Vagina (tissue), 2 donors: ENCODE measurements at places on chromosomes 6 and 20. TPM values are rescaled to one million over a fixed set of nuclear protein-coding genes. Genes with fewer than 3 reads are reported as not detected.

- no peaks in the 10 kb centered on the region for H3K4me1 ChIP-seq
- H3K36me3 ChIP-seq, result no peaks in the 10 kb centered on the region
- H3K27me3 ChIP-seq, result no peaks in the 10 kb centered on the region
- no peak for DNase-seq
- H3K4me3 ChIP-seq, result no peak overlapping the region
- H3K27ac ChIP-seq, result no peak overlapping the region
These were observed 355.1 kb downstream of the EPM2A start for GRCh38 chr6:145380186-145380585.

GRCh38 chr6:56934876-56935275 is 20.0 kb upstream of the BEND6 start:
- H3K4me3 ChIP-seq, result no peak overlapping the region
- H3K27ac ChIP-seq, result no peak overlapping the region
- H3K4me1 ChIP-seq, result no peaks in the 10 kb centered on the region
- no peaks in the 10 kb centered on the region for H3K36me3 ChIP-seq

- no peaks in the 10 kb centered on the region for H3K36me3 ChIP-seq
- H3K27ac ChIP-seq, result no peak overlapping the region
- H3K4me1 ChIP-seq, result peaks cover 11% of the 10 kb centered on the region
These were observed 197.8 kb downstream of the UST start for GRCh38 chr6:148944608-148945007.

DNA sequence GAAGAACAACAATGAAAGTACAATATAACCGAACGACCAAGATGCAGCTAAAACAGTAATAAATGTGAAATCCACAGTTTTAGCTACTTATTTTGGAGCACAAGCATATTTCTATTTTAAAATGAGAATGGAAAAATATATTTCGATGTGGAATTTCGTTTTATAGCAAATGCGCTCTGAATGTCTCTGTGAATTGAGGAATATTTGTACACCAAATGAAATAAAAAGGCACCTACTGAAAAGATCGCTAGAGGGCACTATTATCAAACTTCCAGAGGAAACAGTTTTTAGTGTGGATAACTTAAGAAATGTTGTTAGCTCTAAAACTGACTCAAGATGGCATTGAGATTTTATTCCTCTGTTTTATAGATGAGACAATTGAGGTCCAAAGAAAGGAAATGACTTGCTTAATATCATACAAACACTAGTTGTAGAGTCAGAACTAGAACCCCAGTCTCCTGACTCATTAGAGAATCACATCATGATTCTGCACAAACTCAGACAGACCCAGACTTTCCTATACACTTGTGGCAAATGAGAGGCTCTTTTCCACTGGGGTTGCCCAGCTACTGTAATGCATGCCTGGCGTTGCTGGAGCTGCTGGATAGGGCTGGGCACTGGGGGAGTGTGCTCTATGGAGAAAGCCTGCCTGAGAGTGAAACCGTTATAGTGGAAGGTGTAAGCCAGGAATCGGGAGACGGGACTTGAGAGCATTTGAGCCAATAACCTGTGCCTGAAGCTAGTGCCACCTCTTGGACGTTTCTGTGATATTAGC is 51.9 kb downstream of the GCLC start:
- H3K36me3 ChIP-seq, result no peaks in the 10 kb centered on the region
- no peak overlapping the region for H3K27ac ChIP-seq
- peaks cover 9% of the 10 kb centered on the region for H3K4me1 ChIP-seq

GRCh38 chr20:4665591-4665990 is 56.1 kb upstream of the PRND start:
- DNase-seq, result no peak
- no peaks in the 10 kb centered on the region for H3K27me3 ChIP-seq

DNA sequence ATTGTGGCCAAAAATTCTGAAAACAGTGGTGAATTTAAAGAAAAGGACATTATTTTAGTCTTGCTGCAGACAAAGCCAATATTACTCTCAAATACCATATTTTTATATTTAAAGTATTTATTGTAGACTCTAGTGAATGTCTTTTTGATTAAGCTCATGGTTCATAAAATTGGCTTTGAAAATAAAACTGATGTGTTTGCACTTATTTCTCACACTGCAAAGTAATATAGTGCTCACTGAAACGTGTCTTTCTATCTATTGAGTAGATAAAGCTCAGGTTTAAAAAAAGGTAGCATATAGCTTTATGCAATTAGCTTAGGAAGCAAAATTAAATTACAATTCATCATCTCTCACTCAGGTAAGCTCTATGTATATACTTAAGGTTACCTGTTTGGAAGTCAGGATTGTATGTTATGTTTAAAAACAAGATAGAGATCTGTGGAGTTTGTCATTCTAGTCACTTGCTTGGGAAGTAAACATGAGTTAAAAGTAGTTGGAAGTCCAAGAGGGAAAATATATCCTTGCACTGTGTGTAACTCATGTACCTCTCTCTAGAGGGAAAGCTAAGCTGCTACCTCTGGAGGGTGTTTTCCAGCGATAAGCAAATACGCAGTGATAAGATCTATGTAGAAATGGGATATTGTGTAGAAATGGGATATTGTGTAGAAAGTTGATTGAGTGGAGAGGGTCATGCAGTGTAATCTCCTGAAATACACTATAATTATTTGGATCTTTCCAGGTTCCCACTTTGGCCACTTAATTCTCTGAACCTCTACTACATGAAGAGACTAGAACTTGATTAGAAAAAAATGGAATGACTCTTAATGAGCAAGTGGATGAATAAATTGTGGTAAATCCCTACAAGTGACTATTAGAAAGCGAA is 29.9 kb upstream of the SPTLC3 start:
- no peaks in the 10 kb centered on the region for H3K4me1 ChIP-seq
- H3K27me3 ChIP-seq, result no peaks in the 10 kb centered on the region
- no peaks in the 10 kb centered on the region for H3K36me3 ChIP-seq
- no peak overlapping the region for H3K4me3 ChIP-seq
- H3K27ac ChIP-seq, result no peak overlapping the region

DNA sequence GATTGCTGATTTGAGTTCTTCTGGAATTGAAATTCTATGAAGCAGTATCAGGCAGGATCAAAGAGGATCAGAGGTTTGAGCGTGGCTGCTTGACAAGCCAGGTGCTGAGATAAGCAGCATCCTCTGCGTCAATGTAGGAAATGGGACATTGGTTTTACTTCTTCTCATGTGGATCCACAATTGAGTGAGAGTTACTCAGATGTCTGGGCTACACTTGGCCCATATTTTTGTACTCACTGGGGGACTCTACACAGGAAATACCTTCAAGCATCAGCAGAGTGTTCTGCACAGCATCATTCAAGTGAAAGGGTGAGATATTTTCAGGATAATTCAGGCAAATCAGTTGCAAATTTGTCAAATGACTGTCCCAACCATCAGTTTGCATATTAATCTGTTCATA is 613.9 kb upstream of the ARID1B start:
- DNase-seq, result no peak
- no peak overlapping the region for H3K4me3 ChIP-seq
- no peaks in the 10 kb centered on the region for H3K36me3 ChIP-seq
- H3K4me1 ChIP-seq, result peaks cover 32% of the 10 kb centered on the region
- H3K27ac ChIP-seq, result no peak overlapping the region

GRCh38 chr20:58899512-58899911 is 47.0 kb downstream of the GNAS start:
- H3K4me3 ChIP-seq, result no peak overlapping the region
- no peak overlapping the region for H3K27ac ChIP-seq
- no peak for DNase-seq

GRCh38 chr6:158815379-158815724 is 3.8 kb downstream of the EZR start:
- H3K4me1 ChIP-seq, result peaks cover 62% of the 10 kb centered on the region
- H3K4me3 ChIP-seq, result no peak overlapping the region
- no peaks in the 10 kb centered on the region for H3K27me3 ChIP-seq
- no peaks in the 10 kb centered on the region for H3K36me3 ChIP-seq

DNA sequence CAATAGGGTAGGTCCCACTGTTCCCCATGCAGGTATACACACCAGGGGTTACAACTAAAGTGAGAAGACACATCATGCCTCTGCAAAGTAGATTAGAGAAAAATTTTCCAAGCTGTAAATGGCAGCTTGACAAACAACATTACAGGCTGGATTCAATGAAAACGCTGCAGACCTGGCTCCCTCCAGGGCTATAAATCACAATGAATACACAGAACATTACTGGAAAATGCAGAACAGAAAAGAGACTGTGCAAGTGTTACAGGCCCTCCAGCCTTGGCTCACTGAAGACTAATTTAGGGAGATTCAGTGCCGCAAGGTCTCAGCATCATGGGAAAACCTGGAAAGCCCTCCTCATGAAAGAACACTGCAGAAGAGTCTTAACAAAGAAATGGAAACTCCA is 207.8 kb downstream of the KHDC1L start:
- no peaks in the 10 kb centered on the region for H3K4me1 ChIP-seq
- DNase-seq, result no peak
- no peak overlapping the region for H3K27ac ChIP-seq
- H3K4me3 ChIP-seq, result no peak overlapping the region
- no peaks in the 10 kb centered on the region for H3K27me3 ChIP-seq
- H3K36me3 ChIP-seq, result no peaks in the 10 kb centered on the region

DNA sequence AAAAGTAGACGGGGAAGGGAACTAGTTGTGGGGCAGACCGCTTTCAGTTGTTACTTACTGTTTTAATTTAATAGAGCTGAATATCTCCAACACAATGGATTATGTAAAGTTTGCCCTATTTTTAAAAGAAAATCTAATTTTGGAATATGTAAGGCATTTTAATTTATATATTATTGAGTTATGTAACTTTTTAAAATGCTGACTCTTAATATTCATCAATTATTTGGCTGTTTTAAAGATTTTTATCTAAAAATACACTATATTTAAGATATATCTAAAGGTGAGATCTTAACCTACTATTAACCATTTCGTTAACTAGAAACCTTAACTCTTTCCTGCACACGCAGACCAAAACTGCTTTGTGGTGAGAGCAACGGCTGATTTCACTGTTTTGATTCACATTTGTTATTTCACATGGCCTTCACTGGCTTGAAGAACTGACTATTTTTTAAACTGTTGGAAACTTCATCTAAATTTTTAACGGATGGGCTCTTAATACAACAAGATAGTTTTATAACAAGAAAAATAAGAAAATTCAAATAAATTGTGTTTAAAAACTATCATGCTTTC is 87.9 kb downstream of the HUS1B start:
- no peaks in the 10 kb centered on the region for H3K27me3 ChIP-seq
- no peaks in the 10 kb centered on the region for H3K36me3 ChIP-seq
- no peak overlapping the region for H3K4me3 ChIP-seq

- no peak overlapping the region for H3K4me3 ChIP-seq
- H3K27ac ChIP-seq, result no peak overlapping the region
- H3K27me3 ChIP-seq, result no peaks in the 10 kb centered on the region
- H3K4me1 ChIP-seq, result no peaks in the 10 kb centered on the region
- DNase-seq, result no peak
These were observed 95.5 kb downstream of the PREX1 start for GRCh38 chr20:48732081-48732829.

- H3K36me3 ChIP-seq, result no peaks in the 10 kb centered on the region
- no peak for DNase-seq
- H3K27ac ChIP-seq, result no peak overlapping the region
- no peak overlapping the region for H3K4me3 ChIP-seq
These were observed 150.2 kb downstream of the CDH26 start for GRCh38 chr20:60108397-60108796.

Gene ID4
- 27.7 TPM for total RNA-seq

Gene FAM209B
- total RNA-seq, result not detected

Gene BEND6
- total RNA-seq, result 1.5 TPM

Gene DYNLT2
- 3.2 TPM for total RNA-seq

Gene UNC5CL
- total RNA-seq, result 0.25 TPM

Gene PKIB
- total RNA-seq, result 2.7 TPM

Gene HLA-DPA1
- total RNA-seq, result 82.3 TPM

Gene DYNLT1
- 65.8 TPM for total RNA-seq

Gene SH3BGRL2
- 38.3 TPM for total RNA-seq

Gene CTSA
- total RNA-seq, result 114 TPM

Gene SPATS1
- total RNA-seq, result not detected

Gene SLC32A1
- not detected for total RNA-seq

Gene EYA4
- total RNA-seq, result 18.7 TPM
